Activated naive CD8-positive, alpha-beta T cell treated with anti-CD3 and anti-CD28 coated beads, Interleukin-2, amount 10 ng/mL, durations not matched to agents 7 days and 5 days (primary cell): ENCODE measurements at places on chromosomes 7 and 10. TPM values are rescaled to one million over a fixed set of nuclear protein-coding genes. Genes with fewer than 3 reads are reported as not detected.

The ADAMTS14 gene
- not detected for total RNA-seq

The PLEKHS1 gene
- not detected for total RNA-seq

DNA sequence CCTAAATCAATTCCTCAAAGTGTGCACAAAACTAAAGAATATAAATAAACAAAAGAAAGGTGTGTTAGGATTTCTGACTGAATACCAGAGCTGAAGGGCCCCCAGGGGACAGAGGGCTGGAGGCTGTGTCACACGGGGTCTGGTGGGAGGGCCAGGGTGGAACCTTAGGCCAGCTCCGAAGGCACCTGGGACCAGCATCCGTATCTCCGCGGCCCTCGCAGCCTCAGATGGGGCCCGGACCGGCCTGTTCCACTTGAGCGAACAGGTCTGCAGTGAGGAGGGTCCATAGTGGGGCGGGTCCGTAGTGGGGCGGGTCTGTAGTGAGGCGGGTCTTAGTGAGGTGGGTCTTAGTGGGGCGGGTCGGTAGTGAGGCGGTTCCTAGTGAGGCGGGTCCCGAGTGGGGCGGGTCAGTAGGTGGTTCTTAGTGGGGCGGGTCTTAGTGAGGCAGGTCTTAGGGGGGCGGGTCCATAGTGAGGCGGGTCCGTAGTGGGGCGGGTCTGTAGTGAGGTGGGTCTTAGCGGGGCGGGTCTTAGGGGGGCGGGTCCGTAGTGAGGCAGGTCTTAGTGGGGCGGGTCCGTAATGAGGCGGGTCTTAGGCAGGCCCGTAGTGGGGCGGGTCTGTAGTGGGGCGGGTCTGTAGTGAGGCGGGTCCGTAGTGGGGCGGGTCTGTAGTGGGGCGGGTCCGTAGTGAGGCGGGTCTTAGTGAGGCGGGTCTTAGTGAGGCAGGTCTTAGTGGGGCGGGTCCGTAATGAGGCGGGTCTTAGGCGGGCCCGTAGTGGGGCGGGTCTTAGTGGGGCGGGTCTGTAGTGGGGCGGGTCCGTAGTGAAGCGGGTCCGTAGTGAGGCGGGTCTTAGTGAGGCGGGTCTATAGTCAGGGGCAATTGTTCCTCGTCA is 15.1 kb downstream of the GPR146 start:
- no peak for DNase-seq

DNA sequence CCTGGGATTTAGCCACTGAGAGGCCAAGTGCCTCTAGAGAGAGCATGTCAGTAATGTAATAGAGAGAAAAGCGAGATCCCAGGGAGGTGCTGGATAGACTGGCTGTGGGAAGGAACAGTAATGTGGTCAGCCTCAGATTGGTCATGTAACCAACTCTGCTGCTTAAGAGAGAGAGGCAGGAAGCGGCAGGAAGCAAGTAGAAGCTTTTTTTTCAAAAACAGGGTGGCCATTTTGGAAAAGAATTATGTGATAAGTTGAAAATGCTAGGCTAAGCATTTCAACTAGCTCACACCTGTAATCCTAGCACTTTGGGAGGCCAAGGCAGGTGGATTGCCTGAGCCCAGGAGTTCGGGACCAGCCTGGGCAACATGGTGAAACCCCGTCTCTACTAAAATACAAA is 3.7 kb upstream of the PCOLCE start:
- DNase-seq: no peak

DNA sequence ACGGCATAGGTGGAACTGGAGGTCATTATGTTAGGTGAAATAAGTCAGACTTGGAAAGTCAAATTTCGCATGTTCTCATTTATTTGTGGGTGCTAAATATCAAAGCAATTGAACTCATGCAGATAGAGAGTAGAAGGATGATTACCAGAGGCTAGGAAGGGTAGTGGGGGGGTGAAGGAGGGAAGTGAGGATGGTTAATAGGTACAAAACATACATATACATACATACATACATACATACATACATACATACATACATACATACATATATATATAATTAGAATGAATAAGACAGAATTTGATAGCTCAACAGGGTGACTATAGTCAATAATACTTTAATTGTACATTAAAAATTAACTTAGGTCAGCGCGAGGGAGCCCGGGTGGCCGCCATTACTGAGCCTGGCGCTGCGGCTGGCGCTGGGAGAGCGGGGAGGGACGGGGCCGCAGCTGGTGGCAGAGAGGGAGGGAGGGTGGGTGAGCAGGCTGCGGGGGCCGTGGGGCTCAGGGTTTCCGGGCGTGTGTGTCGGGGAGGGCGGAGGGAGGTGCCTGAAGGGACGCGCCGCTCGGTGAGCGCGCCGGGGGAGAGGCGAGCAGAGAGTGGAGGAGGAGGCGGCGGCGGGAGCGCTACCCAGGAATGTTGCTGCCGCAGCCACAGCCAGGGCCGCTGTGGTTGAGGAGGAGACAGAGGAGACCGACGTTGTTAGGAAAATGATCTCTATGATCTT is 85.8 kb upstream of the EGFR start:
- DNase-seq: no peak

- no peak for DNase-seq
These were observed 452.3 kb upstream of the GALNT17 start for GRCh38 chr7:70679661-70680060.

DNA sequence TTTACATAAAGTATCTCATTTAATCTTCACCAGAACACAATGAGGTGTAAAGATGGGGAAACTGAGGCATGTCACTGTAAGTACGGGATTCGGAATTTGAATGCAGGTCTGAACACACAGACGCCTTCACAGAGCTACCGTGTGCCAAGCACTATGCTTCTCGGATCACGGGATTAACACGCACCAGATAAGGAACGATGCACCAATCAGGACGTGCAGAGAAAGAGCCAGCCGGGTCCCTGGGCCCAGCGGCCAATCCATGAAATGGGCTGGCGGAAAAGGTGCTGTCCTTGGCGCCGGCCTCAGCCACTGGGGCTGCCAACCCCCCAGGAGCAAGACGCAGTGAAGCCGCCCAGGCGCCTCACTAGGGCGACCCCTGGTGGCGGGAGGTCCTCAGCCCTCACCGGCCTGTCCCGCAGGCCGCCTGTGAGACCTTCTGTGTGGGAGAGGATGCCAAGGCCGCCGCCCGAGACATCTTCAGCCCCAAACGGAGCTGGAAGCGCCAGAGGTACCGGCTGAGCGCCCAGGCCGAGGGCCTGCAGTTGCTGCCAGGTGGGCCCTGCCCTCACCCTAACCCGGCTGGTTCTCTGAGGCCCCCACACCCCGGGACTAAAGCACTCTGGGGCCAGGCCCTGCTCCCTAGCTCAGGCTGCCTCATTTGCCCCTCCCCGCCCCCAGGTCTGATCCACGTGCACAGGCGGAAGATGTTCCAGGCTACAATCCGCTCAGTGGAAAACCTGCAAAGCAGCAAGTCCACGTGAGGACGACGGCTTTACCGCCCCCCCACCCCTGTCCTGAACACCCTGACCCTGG is 15.6 kb downstream of the ATG9B start:
- peak; percentile 87 for DNase-seq

DNA sequence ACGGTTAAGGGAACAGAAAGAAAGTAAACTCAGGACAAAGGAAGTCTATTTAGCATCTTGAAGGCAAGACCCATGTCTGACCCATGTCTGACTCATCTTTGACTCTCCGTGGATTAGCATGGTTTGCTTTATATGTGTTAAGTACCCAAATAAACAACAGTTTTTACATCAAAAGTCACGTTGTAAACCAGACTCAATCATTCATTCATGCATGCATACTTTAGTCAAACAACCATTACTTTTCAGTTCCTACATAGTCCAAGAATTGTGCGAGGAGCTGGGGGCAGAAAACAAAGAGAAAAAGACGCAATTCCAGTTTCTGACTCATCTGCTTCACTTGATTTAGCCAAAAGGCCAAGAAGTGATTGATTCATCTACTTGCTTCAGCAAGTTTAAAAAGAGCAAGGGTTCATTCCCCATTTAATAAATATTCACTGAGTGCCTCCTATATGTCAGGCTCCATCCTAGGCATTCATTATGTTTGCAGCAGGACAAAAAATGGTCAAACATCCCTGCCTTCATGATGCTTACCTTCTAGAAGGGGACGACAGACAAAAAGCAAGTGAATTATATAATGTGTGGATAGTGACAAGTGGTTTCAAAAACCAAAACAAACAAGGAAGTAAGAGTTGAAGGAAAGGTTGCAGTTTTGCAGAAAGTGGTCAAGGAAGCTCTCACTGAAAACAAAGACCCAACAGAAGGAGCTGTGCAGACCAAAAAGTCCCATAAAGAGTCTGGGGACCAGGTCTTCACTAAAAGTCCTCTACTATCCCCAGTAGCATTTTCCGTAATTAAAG is 116.2 kb downstream of the FAM107B start:
- DNase-seq: no peak

GRCh38 chr10:12774204-12774894 is 227.2 kb downstream of the CCDC3 start:
- DNase-seq: no peak

DNA sequence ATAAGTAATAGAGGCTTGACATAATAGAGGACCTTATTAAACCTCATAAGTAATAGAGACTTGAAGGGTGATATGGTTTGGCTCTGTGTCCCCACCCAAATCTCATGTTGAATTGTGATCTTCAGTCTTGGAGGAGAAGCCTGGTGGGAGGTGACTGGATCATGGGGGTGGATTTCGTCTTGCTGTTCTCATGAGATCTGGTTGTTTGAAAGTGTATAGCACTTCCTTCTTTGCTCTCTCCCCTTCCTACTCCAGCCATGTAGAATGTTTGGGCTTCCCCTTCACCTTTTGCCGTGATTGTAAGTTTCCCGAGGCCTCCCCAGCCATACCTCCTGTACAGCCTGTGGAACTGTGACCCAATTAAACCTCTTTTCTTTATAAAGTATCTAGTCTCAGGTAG is 8.6 kb downstream of the KIFBP start:
- DNase-seq: no peak

GRCh38 chr7:69193061-69193460 is 405.2 kb upstream of the AUTS2 start:
- DNase-seq: no peak

DNA sequence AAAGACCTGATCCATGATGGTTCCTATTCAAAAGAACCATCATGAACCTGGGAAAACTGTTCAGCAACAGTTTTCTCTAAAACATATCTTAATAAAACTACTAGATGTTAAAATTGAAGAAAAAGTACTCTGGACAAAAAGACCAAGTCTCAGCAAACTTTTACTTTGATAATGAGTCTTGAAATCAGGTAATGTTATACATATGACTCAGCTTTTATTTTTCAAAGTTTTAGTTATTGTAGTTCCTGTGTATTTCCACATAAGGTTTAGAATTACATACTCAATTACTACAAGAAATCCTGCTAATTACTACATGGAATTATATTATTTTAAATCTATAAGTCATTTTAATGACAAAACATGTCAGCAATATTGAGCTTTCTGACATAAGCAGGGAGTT is 42.2 kb downstream of the ZNF33B start:
- DNase-seq: no peak

DNA sequence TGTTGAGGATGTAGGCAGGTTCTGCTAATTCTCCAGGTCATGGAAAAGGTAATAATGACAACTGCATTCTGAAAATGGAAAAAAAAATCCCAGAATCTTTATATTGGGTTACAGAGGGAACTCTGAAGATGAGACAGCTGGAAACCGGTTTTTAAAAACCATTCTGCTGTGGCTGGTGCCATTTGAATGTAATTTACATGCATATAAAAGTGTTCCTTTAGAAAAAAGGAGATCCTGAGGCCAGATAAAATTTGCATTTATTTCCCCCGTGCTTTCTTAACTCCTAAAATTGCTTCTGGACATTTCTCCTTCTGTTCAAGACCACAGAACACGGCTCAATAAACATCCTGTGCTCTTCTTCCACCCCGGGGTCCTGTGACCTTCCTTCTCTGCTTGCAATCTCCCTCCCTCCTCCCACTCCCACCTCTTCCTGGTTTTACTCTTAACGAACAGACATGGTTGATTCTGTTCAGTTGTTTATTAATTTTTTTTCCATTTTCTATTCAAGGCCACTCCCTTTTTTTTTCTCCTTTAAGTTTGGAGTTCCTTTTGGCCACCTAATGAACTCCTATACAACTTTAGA is 41.6 kb downstream of the SH2D4B start:
- DNase-seq: no peak

DNA sequence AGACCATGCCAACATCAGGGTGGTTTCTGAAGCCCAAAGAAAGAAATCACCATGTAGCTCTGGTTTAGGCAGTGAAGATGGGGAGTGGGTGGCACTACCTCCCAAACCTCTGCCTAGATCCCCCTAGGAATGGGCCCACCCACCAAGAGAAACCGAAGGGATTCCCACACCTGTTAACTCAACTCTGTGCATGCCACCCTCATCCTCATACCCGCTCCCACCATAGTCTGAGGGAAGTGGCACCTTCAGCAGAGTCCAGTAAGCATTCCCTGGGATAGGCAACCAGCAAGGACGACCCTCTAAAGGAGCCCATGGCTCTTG is 1.7 kb upstream of the PLXNA4 start:
- DNase-seq: no peak

- DNase-seq: no peak
These were observed 124.7 kb downstream of the ELMO1 start for GRCh38 chr7:37323966-37324365.

- no peak for DNase-seq
These were observed 89.7 kb downstream of the PTPRE start for GRCh38 chr10:127996586-127996985.

DNA sequence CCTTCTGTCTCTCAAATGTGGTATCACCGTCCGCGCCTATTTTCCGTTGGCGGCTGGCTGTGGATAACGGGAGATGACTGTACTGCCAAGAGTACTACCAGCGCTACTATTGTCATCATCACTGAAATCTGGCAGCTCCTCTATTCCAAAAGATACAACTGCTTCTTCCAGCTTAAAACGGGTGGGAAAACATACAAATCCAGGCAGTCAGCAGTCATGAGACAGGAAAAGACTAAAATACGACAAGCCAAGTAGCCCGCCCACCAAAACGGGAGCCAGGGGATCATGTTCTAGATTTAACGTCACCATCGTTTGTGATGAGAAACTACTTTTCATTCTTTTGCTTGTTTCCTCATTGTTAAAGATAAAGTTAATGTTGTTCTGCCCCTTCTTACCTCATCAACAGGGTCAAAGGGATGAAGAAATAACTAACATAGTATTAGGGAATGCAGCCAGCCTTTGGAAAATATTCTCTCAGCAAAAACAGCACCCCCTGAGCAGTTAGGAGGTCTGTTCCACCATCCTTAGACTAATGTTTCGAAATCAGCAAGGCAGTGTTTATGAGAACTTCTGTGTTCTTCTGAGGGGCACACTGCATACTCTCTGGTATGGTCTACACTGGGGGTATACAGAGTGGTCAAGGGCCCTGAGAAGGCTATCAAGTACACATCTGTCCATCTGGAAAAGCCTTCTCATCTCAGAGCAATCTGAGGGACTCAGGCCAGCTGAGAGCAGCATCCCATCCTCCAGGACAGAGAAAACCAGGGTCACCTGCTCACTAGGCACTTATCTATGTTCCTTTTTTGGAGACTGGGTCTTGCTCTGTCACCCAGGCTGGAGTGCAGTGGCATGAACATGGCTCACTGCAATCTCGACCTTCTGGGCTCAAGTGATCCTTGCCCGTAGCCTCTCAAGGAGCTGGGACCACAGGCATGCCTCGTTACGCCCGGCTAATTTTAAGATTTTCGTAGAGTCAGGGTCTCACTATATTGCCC is 47.5 kb downstream of the GNA12 start:
- DNase-seq: no peak
